ENCODE measurements at places on chromosomes 1 and 21.
A peak's percentile ranks its signal among the peaks of the same experiment; 100 is the strongest.

DNA sequence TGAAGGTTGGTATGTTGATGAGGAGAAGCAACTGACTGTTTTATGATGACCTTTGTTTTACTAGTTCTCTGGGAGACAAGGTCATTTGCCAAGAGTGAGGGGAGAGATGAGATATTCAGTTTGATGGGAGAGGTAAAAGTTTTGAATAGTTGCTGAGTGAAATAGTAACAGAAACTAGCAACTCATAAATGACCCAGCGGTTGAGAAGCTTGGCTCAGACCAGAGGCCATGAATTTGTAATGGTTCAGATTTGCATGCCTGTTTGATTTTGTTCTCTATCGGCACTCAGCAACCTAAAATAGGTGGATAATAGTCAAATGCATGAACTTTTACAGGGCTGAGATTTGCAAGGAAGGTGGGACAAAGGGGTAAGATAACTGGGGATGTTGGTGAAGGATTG is 6.6 kb downstream of the CCDC30 start:
- no peak for DNase-seq

GRCh38 chr1:40856656-40857302 is 5.4 kb downstream of the CITED4 start:
- DNase-seq = no peak

DNA sequence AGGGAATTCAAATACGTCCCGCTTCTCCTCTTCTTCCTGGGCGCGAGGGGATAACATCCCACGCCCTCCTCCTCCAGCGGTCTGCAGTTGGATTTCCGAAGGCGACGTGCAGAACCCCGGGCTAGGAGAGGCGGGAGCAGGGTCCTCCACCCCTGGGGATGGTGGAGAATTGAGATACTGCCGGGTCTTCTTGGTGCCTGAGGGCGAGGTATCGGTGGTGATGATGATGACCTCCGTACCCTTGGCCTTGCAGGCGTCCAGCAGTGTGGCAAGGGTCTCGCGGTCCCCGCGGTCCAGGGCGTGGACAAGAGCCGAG is 3.2 kb upstream of the LIX1L start:
- DNase-seq = no peak

GRCh38 chr1:20151906-20152598 is 12.9 kb downstream of the PLA2G2F start:
- DNase-seq = peak; percentile 79

DNA sequence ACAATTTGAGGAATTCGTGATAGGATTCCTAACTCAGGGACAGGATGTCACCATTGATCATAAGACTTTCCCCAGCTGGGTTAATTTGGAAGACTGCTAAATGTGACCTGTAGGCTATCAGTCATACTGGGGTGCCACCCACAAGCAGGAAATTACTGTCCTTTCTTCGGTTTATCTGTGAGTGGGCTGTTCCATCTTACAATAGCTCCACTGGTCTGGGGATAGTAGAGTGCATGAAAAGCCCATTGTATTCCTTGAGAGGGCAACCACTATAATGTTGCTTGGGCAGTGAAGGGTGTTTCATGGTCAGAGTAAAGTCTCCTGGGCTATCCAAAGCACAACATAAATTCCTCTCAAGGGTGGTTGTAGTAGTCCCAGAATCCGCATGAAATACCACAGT is 1523.0 kb upstream of the B3GALT2 start:
- DNase-seq = no peak

DNA sequence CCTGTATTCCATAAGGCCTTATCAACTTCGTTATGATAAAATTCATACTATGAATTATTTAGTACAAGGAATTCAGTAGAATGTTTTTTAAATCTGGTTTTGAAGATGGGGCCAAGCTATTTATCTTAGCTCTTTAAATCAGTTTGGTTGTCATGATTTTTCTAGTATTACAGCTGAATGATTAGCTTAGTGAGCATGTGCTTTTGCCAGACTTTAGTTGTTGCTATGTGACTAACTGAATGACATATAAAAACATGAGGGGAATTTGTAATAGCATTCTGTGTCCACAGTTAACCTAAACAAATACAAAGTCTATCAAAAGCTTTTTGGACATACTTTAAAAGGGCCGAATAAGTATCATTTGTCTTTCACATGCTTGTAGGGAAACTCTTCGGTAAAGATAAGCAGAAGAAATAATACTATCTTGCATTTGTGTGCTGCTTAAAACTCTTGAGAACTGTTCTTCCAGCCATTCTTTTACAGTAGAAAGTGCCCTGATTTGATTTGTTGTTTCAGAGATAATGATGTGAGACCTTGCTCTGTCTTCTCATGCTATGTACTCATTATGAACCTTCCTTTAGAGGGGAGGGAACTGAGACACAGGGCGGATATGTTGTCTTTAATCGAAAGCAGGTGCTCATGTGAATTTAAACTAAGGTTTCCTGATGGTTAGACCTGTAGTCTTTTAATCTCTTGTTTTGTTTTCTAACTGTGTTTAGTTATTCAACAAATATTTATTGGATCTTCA is 18.8 kb downstream of the NEK7 start:
- no peak for DNase-seq

GRCh38 chr1:34500451-34500850 is 254.4 kb upstream of the GJB5 start:
- peak; percentile 13 for DNase-seq

Data from activated CD4-positive, alpha-beta T cell treated with anti-CD3 and anti-CD28 coated beads, Interleukin-2, amount 50 U/mL, for 48 hours (primary cell).